EL (cell line): ENCODE measurements at places on chromosomes 3 and 15.

GRCh38 chr3:7536510-7536909, 675.6 kb downstream of the GRM7 start:
- no peak for DNase-seq

- peak; percentile 76 for DNase-seq
Observed at GRCh38 chr3:8882171-8882593, 81.1 kb downstream of the RAD18 start.

GRCh38 chr3:177802151-177802900, 605.0 kb upstream of the TBL1XR1 start:
- DNase-seq, result peak; percentile 56

- no peak for DNase-seq
Observed at GRCh38 chr3:107384907-107385306, 7.7 kb downstream of the CCDC54 start.
